Mesenchymal stem cell (in vitro differentiated cells and primary cell): ENCODE measurements at places on chromosomes 5 and 9.

GRCh38 chr5:93589152-93589828, 6.3 kb downstream of the NR2F1 start:
- H3K4me1 ChIP-seq, result peaks cover 17% of the 10 kb centered on the region
- no peak overlapping the region for H3K27ac ChIP-seq
- DNase-seq, result peak; percentile 19
- H3K27me3 ChIP-seq, result peaks cover 29% of the 10 kb centered on the region
- H3K36me3 ChIP-seq, result peaks cover 2% of the 10 kb centered on the region
- H3K4me3 ChIP-seq, result no peak overlapping the region

GRCh38 chr5:178310130-178310865, 77.7 kb upstream of the PHYKPL start:
- H3K4me1 ChIP-seq, result no peaks in the 10 kb centered on the region
- H3K4me3 ChIP-seq, result no peak overlapping the region
- DNase-seq, result no peak

GRCh38 chr9:95607507-95607906, 90.7 kb upstream of the PTCH1 start:
- H3K4me3 ChIP-seq, result no peak overlapping the region
- no peak overlapping the region for H3K27ac ChIP-seq
- peaks cover 6% of the 10 kb centered on the region for H3K27me3 ChIP-seq
- no peaks in the 10 kb centered on the region for H3K4me1 ChIP-seq

GRCh38 chr5:10826971-10827370, 65.9 kb upstream of the DAP start:
- H3K4me3 ChIP-seq, result no peak overlapping the region
- no peaks in the 10 kb centered on the region for H3K27me3 ChIP-seq
- H3K27ac ChIP-seq, result no peak overlapping the region
- H3K4me1 ChIP-seq, result peaks cover 9% of the 10 kb centered on the region
- DNase-seq, result no peak
- no peaks in the 10 kb centered on the region for H3K36me3 ChIP-seq

DNA sequence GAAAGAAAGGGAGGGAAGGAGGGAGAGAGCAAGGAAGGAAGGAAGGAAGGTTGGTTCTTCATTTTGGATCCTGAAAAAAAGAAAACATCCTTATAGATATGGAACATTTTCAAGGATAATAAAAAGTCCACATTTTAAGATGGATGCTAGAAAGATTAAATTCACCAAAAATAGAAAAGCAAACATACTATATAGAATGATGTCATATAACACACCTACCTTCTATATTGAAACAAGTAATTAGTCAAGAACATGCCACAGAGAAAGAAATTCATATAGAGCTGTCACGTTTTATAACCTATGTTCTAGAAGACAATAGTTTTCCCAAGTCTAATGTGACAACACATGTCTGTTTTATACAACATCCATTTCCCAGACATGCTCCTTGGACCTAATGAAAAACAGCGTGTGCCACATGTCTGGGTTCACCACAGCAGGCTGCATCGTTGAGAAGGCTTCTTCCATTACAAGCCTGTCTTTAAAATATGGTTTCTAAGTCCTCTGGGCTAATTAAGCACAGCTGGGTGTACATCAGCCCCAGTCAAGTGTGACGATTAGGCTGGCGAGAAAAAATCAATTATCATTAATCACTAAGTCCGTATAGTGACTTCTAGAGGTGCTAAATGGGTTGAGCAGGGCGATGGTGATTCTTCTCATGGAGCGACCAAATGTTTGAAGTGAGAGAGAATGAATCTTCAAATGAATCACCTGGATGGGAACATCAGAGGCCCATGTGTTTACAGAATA, 301.8 kb downstream of the TLE1 start:
- H3K27me3 ChIP-seq, result no peaks in the 10 kb centered on the region
- DNase-seq, result no peak
- H3K27ac ChIP-seq, result no peak overlapping the region
- H3K4me3 ChIP-seq, result no peak overlapping the region

GRCh38 chr5:180324601-180324950, 28.6 kb downstream of the GFPT2 start:
- no peaks in the 10 kb centered on the region for H3K27me3 ChIP-seq
- H3K4me3 ChIP-seq, result no peak overlapping the region
- H3K27ac ChIP-seq, result peak overlapping the region; percentile 27
- H3K4me1 ChIP-seq, result peaks cover 31% of the 10 kb centered on the region
- peaks cover 95% of the 10 kb centered on the region for H3K36me3 ChIP-seq

- no peak overlapping the region for H3K4me3 ChIP-seq
- H3K27ac ChIP-seq, result no peak overlapping the region
- no peaks in the 10 kb centered on the region for H3K27me3 ChIP-seq
Measured at GRCh38 chr9:137534256-137535119, 15.7 kb downstream of the PNPLA7 start.

DNA sequence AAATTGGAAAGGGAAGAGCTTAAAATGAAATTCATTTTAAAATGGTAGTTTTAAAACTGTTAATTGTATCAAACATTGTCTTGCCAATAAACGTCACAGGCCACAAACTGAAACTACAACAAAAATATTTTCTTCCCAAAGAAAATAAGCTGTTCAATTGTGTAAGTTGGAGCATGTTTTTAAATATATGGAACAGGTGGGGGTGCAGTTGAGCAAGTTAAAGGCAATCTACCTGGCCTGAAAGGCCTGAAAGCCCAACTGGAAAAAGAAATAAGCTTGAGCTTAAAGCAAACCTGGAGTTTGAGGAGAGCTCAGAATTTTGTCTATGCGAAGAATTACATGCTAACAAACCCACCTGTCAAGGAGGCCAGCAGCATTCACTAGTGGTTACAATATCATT, 439.5 kb downstream of the ACTL7B start:
- no peaks in the 10 kb centered on the region for H3K4me1 ChIP-seq
- no peaks in the 10 kb centered on the region for H3K27me3 ChIP-seq
- H3K36me3 ChIP-seq, result no peaks in the 10 kb centered on the region
- H3K27ac ChIP-seq, result no peak overlapping the region
- no peak overlapping the region for H3K4me3 ChIP-seq

GRCh38 chr5:56496581-56497063, 263.5 kb upstream of the ANKRD55 start:
- no peaks in the 10 kb centered on the region for H3K36me3 ChIP-seq
- no peak overlapping the region for H3K27ac ChIP-seq
- no peak overlapping the region for H3K4me3 ChIP-seq
- H3K4me1 ChIP-seq, result peaks cover 4% of the 10 kb centered on the region

DNA sequence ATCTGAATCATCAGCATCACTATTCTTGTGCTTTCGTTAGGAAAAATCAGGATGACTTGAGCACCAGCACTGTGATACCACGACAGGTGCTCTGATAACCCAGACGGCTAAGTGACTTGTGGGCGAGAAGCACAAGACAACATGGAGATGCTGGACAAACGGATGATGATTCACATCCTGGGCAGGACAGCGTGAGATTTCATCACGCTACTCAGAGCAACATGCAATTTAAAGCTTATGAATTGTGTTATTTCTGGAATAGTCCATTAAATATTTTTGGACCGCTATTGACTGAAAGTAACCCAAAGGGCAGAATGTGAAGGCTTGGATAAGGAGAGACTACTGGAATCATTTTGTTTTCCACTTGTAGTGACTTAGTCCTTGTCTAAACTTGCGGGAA, 114.8 kb upstream of the DAPK1 start:
- H3K4me1 ChIP-seq, result peaks cover 24% of the 10 kb centered on the region
- peak; percentile 2 for DNase-seq
- H3K36me3 ChIP-seq, result no peaks in the 10 kb centered on the region
- H3K27me3 ChIP-seq, result no peaks in the 10 kb centered on the region
- no peak overlapping the region for H3K4me3 ChIP-seq

DNA sequence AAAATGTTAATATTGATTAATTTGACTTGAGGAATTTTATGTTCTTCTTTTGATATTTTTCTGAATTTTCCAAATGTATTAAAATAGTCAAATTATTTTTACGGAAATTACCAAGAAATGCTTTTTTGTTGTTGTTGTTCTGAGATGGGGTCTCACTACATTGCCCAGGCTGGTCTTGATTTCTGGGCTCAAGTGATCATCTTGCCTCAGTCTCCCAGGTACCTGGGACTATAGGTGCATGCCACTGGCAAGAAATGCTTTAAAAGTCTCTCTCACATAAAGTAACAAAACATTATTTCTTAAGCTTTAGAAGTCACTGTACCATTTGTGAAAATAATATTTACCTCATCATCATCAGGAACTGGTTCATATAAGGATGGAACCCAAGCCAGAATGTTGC, 43.0 kb upstream of the ELOVL7 start:
- H3K4me1 ChIP-seq, result no peaks in the 10 kb centered on the region
- no peak overlapping the region for H3K27ac ChIP-seq
- no peak for DNase-seq

- H3K27ac ChIP-seq, result no peak overlapping the region
- no peaks in the 10 kb centered on the region for H3K36me3 ChIP-seq
- no peak for DNase-seq
- peaks cover 29% of the 10 kb centered on the region for H3K4me1 ChIP-seq
- H3K27me3 ChIP-seq, result no peaks in the 10 kb centered on the region
Measured at GRCh38 chr9:105066275-105066865, 138.4 kb upstream of the ABCA1 start.

DNA sequence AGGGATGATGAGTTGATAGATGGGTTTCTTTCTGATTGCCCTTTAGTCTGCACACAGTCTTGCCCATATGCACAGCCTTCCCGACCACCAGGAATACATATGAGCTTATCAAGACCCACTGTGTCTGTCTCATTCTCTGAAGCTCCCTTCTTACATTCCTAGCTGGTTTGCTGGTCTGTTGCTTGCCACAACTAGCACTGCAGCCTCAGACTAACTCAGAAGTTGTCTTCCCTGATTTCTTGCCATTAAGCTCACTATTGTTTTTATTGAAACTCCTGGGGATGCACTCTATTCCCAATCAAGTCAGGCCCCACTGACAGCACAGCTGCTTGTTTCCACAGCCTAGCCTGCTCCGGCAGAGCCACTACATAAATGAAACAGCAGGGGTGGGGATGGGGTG, 97.5 kb downstream of the SAXO1 start:
- no peak overlapping the region for H3K4me3 ChIP-seq
- no peaks in the 10 kb centered on the region for H3K27me3 ChIP-seq
- H3K4me1 ChIP-seq, result peaks cover 1% of the 10 kb centered on the region

- no peaks in the 10 kb centered on the region for H3K36me3 ChIP-seq
- H3K4me3 ChIP-seq, result no peak overlapping the region
- no peak overlapping the region for H3K27ac ChIP-seq
- DNase-seq, result peak; percentile 85
- peaks cover 3% of the 10 kb centered on the region for H3K4me1 ChIP-seq
- H3K27me3 ChIP-seq, result no peaks in the 10 kb centered on the region
Measured at GRCh38 chr5:143142596-143143435, 260.7 kb downstream of the NR3C1 start.

DNA sequence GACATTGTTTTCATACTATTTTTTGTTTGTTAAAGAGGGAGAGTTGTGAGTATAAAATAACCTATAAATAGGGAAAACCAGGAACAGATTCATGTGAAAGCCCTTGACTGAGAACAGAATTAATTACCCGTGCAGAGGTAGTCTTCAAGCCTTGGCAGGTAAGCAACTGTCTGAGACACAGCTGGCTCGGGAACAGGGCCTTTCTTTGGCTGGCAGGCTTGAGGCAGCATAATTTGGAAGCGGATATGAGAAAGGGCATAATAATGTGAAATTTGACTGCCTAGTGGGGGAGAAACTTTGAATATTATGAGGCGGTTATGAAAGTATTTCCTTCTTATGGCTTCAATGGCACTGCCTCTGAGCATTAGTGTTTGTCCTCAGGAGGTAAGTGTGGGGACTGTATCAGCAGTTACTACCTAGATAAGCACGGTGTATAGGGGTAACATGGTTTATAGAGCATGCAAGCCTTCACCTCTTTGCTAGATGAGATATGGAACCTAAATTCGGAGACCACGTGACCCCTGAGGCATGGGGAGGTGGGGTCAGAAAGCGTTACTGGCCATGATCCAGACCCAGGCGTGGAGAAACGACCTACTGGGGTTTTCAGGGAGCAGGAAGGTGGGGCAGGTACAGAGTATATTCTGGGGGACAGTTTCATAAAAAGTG, 210.2 kb upstream of the GAS1 start:
- no peak overlapping the region for H3K27ac ChIP-seq
- no peaks in the 10 kb centered on the region for H3K36me3 ChIP-seq
- no peak for DNase-seq
- H3K4me1 ChIP-seq, result peaks cover 2% of the 10 kb centered on the region
- H3K27me3 ChIP-seq, result no peaks in the 10 kb centered on the region

DNA sequence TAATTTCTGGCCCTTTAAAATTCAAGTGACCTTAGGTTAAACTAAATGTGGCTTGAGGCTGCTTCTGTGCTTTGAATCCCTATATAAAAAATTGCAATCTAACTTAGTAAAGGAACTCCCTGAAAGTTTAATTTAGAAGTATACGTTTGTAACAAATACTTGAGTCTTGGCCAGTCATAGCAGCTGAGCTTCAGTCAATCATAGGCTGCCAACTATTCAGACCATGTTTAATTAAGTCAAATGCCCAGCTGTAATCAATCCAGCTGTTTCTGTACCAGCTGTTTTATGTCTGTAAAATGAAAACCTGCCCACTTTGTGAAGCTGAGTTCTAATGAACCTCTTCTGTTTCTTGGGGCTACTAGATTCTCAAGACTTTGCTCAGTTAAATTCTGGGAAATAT, 760.1 kb downstream of the MAT2B start:
- no peaks in the 10 kb centered on the region for H3K4me1 ChIP-seq
- no peaks in the 10 kb centered on the region for H3K36me3 ChIP-seq
- no peak overlapping the region for H3K27ac ChIP-seq
- H3K27me3 ChIP-seq, result no peaks in the 10 kb centered on the region
- H3K4me3 ChIP-seq, result no peak overlapping the region

DNA sequence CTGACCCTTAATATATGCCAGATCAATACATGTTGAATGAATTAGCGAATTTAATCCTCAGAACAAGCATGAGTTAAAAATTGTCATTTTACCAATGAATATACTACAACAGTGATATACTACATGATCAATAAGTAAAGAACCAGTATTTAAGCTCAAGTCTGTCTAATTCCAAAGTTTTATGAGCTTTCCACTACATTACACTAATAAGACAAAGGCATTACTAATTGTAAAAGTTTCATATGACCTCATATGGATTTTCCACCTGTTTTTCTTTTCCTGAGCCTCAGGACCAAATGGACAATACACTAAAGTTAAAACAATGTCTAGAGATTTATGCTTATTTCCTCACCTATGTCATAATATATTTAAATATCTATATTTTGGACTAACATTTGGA, 80.8 kb downstream of the OXCT1 start:
- H3K4me3 ChIP-seq, result no peak overlapping the region
- H3K4me1 ChIP-seq, result peaks cover 5% of the 10 kb centered on the region
- DNase-seq, result no peak
- no peaks in the 10 kb centered on the region for H3K27me3 ChIP-seq
